ENCODE measurements at places on chromosomes 3 and 15. TPM values are rescaled to one million over a fixed set of nuclear protein-coding genes. Genes with fewer than 3 reads are reported as not detected.
A peak's percentile ranks its signal among the peaks of the same experiment; 100 is the strongest.

Gene CPEB1
- total RNA-seq, result 12.2 TPM

DNA sequence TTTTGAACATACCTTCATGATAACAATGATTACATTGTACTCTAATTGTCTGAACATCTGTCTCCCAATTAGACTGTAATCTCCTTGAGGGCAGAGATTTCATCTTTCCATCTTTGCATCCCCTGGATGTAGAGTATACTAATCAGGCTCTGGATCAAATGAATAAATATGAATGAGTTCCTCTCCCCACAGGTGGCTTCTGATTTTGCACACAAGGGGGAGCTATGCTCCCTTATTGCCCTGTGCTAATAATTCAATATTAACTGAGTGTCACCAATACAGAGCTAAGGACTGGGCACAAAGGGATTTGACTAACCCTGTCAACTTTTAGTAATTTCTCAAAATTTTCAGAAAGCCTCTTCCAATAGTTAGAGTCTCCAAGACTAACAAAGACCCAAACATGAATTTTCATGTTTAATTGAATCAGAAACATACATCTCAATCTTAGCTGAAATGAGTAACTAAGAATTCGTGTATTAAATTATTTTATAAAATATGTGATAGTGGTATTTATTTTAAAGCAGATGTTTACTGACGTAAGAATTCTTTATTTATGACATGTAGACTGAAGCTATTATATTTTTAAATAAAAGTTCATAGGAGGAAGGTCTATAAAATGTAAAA is 3.0 kb downstream of the DUOXA1 start:
- no peak for ATAC-seq

Gene SLC2A2
- total RNA-seq, result not detected

DNA sequence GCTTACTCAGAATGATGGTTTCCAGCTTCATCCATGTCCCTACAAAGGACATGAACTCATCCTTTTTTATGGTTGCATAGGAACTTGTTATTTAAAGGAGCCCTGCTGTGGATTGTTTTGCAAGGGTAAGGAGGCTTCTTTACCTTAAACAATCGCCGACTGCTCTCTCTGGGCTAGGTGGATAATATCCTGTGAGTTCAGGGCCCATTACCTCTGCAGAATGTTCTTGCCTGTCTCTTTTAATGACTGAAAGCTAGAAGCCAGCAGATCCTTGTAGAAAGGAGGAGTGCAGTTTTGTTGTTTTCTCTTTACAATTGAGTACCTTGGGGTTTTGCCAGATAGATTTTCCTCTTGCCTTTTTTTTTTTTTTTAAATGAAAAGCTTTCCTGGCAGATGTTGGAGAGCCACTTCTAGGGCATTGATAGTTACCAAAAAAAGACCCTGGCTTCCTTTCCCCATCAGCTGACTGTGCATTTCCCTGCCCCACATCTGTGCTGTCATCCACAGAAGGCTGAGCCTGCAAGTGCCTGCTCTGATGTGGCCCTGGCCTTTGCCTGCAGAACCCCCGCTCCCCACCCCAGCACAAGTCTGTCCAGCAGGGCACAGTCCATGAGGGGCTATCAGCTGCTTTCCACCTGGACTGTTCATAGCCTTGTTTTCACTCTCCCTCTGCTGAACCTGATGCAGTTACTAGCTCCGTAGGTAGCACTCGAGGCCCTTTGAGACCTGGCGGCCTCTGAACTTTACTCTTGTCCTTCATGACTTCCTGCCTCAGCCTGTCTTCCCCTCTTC is 113.1 kb downstream of the CHCHD6 start:
- ATAC-seq, result no peak

Gene POLQ
- 0.52 TPM for total RNA-seq

DNA sequence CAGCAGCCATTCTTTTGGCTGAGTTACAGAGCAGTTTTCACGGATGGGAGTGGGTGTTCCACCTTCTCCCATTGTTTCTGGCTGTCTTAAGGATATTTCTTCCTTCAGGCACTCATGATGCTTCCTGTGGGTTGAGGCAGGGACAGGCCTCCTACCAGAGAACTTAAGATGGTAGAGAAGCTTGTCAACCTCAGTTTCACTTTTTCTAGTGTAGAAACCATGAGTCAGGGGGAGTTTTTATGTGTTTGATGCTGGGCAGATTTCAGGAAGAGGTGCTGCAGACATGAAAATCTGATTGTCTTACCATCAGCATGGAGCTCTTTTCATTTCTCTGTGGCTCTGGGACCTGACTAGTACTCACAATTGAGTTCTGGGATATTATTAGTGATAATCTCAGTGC is 48.7 kb upstream of the VEPH1 start:
- ATAC-seq, result no peak

DNA sequence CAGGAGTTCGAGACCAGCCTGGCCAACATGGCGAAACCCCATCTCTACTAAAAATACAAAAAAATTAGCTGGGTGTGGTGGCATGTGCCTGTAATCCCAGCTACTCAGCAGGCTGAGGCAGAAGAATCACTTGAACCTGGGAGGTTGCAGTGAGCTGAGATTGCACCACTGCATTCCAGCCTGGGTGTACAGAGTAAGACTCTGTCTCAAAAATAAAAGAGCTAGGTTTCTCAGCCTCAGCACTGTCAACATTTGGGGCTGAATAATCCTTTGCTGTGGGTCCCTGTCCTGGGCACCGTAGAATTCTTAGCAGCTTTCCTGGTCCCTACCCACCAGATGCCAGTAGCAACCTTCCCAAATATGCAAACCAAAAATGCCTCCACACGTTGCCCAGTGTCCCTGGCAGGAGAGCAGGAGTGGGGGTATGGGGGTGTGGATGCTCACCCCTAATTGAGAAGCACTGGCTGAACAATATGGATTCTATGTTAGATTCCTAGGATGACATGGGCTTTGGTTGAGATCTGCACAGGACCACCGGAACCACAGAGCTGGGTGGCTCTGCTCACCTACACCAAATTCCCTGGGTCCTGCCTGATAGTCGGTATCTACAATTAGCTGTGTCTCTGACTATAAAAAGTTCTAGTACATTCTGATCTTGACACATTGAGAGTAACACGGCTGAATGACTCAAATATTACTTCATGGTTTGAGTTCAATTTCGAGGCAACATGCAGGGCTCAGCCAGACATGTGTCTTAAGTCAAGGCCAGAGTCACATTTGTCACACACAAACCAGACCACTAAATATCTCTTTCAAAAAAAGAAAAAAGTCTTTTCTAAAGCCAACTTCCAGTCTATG is 577.0 kb upstream of the MDFIC2 start:
- ATAC-seq, result peak; percentile 26

GRCh38 chr3:71600646-71601288 is 17.2 kb upstream of the FOXP1 start:
- no peak for ATAC-seq
